ENCODE measurements at places on chromosomes 5 and 9.

GRCh38 chr5:79955941-79956670 lies 35.0 kb downstream of the MTX3 start:
- no peak for DNase-seq

DNA sequence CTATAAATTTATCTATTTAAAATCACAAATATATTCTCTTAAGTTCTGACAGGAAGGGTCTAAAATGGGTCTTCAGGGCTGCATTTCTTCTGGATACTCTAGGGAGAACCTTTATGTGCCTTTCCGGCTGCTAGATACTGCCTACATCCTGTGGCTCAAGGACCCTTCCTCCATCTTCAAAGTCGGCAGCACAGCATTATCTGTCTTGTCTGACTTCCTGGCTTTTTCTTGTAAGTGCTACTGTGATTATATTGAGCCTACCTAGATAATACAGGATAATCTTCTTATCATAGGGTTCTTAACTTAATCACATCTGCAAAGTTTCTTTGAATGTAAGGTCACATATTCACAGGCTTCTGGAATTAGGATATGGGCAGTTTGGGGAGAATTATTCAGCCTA lies 943.8 kb upstream of the TYRP1 start:
- DNase-seq = no peak

DNA sequence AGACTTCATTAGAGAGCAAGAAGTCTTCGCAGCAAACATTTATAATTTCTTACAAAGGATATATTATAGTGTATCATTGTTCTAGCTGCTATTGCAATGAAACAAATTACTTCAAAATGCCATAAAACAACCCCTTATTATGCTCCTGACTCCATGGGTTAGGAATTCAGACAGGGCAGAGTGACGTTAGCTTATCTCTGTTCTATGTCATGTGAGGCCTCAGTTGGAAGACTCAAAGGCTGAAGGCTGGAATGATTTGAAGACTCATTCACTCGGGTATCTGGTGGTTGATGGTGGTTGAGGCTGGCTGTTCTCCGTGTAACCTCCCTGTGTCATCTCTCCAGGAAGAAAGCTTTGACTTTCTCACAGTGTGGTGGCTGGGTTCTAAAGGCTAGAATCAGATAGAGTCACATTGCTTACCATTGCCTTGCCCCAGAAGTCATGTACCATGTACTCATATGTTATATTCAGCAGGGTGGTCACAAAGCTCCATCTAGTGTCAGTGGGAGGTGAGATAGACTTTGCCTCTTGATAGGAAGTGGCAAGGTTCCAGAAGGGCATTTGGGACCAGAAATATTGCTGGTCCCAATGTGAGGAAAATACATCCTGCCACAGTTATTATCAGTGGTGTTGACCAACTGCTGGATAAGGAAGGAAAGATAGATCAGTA lies 226.9 kb downstream of the TMEM38B start:
- DNase-seq = no peak

- no peak for DNase-seq
Measured at GRCh38 chr9:80305136-80305535, 733.4 kb downstream of the TLE4 start.

GRCh38 chr5:143488381-143488780 lies 84.9 kb upstream of the NR3C1 start:
- DNase-seq = no peak

DNA sequence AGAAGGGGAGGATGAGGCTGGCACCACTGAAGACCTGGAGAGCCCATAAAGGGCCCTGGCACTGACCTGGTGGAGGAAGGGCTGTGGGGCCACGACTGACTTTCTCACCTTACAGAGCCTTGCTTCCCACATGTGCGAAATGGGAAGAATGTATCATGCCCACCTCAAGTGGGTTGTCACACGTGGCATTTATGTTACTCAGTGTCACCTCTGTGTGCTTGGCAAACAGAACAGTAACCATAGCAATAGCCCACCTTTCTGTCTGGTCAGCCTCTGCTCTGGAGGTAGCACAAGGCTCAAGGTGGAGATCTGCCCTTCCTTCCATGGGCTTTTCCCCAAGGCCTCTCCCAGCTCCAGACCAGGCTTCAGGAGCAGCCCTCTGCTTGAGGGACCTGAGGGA lies 16.7 kb downstream of the TCF7 start:
- DNase-seq = no peak

- no peak for DNase-seq
Measured at GRCh38 chr5:40879163-40879942, 29.9 kb upstream of the C7 start.
